ENCODE measurements at places on chromosomes 12 and 14.

- no peak for DNase-seq
These were observed 57.3 kb downstream of the DAD1 start for GRCh38 chr14:22531451-22532344.

- DNase-seq = no peak
These were observed 50.0 kb upstream of the USP44 start for GRCh38 chr12:95601091-95601961.

GRCh38 chr14:90405755-90406154 is 8.9 kb downstream of the CALM1 start:
- no peak for DNase-seq

DNA sequence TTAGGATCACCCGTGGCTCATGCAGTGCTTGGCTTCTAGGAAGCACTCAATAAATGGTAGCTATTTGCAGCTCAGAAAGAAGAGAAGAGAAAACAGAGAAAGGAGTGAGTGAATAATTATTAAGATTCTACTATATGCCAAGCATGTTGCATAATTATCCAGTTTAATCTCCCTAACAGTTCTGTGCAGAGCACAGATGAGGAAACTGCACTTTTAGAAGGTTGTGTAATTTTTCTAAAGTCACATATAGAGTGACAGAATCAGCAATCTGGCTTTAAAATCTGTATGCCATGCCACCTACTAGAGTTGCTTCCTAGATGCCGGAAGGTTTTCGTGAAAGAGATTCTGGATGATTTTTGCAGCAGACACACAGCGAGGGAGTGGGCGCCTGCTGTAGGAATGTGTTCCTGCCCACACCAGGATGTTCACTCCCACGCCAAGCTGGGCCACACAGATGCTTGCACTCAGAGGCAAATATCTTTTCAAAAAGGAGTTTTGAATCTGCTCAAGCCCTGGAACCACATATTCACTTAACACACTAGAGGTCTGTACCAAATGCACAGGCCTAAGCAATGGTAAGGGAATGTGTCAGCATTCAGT is 50.2 kb upstream of the SMCO2 start:
- DNase-seq = no peak

DNA sequence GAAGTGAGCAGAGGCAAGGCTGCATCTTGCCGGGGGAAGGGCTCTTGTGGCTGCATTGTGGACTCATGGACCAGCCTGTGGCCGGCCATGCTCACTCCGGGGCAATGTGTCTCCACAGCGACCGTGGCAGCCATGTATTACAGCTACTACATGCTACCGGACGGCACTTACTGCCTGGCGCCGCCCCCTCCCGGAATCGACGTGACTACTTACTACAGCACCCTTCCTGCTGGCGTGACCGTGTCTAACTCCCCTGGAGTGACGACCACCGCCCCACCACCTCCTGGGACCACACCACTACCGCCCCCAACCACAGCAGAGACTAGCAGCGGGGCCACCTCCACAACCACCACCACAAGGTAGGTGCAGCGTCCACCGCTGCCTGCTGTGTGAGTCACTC is 42.1 kb downstream of the SFSWAP start:
- DNase-seq = no peak

- DNase-seq = no peak
These were observed 34.2 kb downstream of the MOAP1 start for GRCh38 chr14:93150227-93151208.

DNA sequence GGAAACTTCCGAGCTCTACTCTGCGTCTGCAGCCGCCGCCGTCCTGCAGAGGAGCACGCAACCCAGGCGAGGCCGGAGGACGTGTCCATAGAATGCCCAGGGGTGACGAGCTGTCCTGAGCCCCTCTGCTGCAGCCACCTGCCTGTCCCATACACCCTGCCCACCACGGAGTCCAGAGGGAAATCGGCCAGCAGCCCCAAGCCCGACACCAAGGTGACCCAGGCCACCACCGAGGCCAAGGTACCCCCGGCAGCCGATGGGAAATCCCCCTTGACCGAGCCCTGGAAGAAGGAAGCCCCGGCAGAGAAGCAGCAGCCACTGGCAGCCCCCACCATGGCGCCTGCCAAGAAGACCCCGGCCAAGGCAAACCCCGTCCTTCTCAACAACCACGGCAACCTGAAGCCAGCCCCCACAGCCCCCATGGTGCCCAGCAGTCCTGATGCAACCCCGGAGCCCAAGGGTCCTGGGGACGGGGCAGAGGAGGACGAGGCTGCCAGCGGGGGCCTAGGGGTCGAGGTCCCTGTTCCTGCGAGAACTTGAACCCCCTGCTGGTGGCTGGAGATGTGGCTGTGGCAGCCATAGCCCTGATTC is 128.7 kb upstream of the C14orf180 start:
- DNase-seq = no peak

GRCh38 chr12:24770334-24770733 is 178.6 kb downstream of the BCAT1 start:
- no peak for DNase-seq
